Progenitor cell of endocrine pancreas (in vitro differentiated cells): ENCODE measurements at places on chromosomes 4 and X. TPM values are rescaled to one million over a fixed set of nuclear protein-coding genes. Genes with fewer than 3 reads are reported as not detected.

Gene RTL3
- total RNA-seq: not detected in 2 replicates

Gene SLC6A14
- 0.24 and 0.51 TPM in 2 replicates for total RNA-seq

GRCh38 chr4:21202959-21203358 lies 502.7 kb downstream of the PACRGL start:
- DNase-seq: no peak

GRCh38 chr4:113888006-113888405 lies 91.4 kb downstream of the ARSJ start:
- DNase-seq: no peak

- DNase-seq: no peak
Measured at GRCh38 chr4:186013419-186014186, 55.4 kb upstream of the TLR3 start.
